ENCODE measurements at places on chromosomes 6 and 20.

DNA sequence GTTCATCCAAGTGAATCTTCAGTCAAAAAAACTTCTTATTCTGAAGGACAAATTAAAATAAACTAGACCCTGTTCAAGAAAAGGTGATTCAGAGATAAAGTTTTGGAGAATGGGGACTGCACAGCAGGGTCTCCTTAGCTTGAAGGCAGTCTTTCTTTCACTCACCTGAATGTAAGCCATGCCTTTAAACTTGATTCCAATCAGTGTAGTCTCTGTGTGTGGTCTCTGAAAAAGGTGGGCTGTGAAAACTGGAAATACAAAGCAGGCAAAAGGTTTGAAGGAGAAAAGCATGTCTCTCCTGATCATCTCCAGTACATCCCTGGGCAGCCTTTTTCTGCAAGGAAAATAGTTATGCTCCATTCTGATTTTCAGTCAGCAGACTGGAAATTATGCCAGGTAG is 188.0 kb upstream of the SASH1 start:
- DNase-seq, result no peak

DNA sequence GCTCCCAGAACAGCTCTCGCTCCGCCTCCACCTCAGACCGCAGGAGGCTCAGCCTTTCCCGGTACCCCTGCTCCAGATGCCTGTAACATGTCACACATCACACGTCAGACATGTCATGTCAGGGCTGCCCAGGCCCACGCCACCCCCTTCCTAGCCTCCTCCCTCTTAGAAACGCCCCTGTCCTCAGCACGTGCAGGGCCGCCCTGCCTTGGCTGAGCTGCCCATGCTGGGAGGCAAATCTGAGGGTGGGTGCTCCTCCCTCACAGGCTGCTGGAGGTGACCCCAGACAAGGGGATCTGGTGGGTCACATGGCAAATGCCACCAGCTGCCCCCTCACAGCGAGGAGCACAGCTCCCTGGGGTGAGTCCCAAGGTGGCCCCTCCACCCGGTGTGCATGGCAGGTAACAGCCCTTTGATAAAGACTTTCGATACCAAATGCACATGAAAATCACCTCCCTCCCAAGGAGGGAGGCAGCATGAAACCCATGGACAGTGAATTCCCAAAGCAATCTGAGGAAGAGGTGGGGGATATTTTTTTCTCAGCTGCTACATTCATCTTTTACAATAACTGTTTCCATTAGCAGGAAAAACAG is 84.1 kb downstream of the GINS1 start:
- DNase-seq, result no peak

DNA sequence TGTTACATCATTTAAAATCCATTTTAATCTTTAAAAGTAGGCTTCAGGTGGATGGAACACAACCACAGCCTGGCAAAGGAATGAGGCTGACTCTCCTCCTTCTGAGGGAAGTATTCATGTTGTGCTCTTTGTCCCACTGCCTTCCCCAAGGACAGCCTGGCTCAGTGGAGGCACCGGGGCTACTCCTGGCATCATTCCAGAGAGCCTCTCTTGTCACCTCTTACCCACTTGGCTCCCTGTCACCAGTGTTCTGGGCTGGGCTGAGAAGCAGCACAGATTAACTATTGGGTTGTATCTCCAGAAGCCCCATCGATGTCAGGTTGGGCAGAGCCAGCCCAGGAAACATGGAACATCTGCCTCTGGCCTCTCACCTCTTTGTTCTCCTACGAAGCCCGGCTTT is 10.7 kb upstream of the TP53INP2 start:
- no peak for DNase-seq

- DNase-seq, result no peak
Measured at GRCh38 chr20:13809373-13809772, 24.5 kb downstream of the NDUFAF5 start.

DNA sequence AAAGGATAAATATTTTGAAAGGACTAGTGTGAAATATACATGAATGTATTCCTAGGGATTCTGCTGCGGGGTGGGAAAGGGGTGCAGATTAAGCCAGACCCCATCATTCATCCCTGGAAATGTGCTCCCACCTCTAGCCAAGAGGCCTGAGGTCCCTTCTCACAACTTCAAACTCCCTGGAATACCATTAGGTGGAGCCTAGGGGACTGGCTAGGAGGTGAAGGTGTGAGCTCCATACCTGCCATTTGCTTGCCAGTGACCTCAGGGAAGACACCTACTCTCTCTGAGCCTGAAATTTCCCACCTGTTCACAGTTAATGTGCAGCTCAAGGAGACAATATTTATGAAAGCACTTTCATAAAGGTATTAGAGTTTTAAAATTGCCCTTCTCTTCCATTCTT is 4.7 kb upstream of the CCN2 start:
- DNase-seq, result no peak

GRCh38 chr6:113172531-113172966 is 684.6 kb upstream of the MARCKS start:
- DNase-seq, result no peak

All from activated CD4-positive, alpha-beta T cell treated with anti-CD3 and anti-CD28 coated beads, Interleukin-2, amount 50 U/mL, for 1 hour (primary cell).